Stimulated activated CD8-positive, alpha-beta memory T cell treated with anti-CD3 and anti-CD28 coated beads, Interleukin-7, amount 100 ng/mL, for 1 hour (primary cell): ENCODE measurements at places on chromosomes 16 and 17.

- DNase-seq, result no peak
These were observed 19.1 kb upstream of the SP6 start for GRCh38 chr17:47870056-47870455.

DNA sequence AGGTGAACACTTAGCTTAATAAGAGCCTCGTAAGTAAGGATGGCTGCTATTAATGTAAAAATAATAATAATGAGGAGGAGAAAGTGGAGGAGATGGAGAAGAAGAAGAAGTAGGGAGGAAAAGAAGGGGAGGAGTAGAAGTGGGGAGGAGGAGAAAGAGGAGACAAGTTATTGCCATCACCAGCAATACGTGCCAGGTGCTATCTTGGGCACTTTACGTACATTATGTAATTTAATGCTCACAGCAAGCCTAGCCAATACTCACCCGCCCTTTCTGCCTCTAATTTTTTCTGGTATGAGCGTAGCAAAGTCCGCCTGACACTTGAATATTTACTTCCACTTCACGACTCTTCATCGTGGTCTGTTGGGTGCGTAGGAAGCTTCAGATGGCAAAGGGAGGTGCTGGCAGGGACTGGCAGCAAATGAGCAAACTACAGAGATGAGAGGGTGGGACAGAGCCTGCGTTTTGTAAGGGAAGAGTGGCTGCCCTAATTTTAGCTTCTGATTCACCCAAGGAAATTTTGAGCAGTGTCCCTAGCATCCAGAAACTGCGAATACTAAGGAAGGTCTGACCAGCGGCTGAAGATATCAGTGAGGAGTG lies 42.1 kb upstream of the CDH13 start:
- DNase-seq, result no peak

DNA sequence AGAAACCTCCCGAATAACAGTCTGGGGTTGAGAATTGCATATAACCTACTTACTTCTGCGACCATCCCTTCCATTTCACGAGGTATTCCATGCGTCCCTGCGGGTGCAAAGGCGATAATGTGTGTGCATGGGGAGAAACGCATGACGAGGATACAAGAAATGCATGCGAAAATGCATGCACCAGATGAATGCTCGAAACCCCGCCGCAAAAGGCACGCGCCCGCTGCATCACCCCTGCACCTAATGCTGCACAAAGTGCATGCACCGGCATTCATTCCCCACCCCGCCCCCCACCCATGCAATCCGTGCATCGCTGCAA lies 474 bp downstream of the CBX8 start:
- no peak for DNase-seq

GRCh38 chr17:80260069-80260535 lies 550 bp upstream of the RNF213 start:
- DNase-seq, result peak; percentile 51

DNA sequence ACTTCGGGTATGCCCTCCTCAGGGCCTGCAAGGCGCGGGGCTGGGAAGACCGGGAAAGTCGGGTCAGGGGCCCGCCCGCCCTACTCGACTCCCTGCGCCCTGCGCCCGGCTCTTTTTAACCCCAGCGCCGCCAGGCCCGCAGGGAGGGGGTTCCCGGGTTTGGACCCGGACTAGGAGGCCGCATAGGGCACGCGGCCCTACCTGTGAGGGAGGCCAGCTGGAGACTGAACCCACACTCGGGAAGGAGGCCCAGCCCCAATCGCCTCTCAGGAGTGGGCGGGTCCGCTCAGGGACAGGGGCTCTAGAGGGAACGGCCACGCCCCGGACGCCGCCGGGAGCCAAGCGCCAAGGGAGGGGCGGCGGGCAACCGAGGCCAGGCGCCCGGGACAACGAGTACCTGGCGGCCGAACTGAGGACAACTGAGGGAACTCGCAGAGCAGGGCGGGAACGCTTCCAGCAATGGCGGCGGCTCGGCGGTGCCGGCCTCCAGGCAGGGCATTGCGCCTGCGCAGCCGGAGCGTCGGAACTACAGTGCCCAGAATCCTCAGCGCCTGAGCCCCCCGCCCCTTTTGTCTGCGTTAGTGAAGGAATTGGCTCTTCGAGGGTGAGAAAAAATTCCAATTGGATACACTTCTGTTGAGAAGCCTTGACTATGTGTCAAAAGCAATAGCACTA lies at the start of gene ZNF624:
Gene ZNF624 (minus strand): TSS at position 484 of the 675 bp plus-strand sequence.
- DNase-seq, result peak; percentile 69

DNA sequence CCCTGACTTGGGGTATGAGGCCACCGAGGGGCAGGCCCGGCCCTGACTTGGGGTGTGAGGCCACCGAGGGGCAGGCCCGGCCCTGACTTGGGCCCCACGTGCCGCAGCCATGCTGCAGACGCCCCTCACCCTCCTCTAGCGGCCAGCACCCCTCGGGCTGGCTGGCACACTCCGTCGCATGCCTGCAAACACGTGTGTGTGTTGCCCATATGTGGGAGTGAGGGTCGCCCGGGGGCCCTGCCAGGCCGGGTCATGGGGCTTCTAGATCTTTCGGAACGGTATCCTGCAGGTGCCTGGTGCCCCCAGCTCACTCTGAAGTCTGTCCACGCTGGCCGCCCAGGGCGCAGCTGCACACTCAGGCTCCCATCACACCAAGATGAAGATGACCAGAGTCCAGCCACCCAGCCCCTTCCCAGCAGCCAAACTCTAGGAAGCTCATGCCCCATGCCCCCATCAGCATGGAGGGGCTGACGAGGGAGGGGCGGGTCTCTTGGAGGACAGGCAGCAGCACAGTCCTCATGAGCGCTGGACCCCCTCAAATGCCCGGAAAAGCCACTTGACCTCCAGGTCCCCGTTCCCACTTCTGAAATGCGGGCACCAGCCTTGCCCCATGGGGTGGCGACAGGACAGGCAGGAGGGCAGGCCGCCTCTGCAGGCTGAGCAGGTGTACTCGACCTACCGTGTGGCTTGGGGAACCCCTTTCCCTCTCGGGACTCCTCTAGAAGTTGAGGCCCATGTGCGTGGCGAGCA lies 33.8 kb downstream of the CTU2 start:
- no peak for DNase-seq

GRCh38 chr16:56354746-56355145 lies 70.6 kb downstream of the AMFR start:
- no peak for DNase-seq

- DNase-seq, result no peak
These were observed 115.1 kb downstream of the ZFHX3 start for GRCh38 chr16:72932677-72933335.

- no peak for DNase-seq
These were observed 48.1 kb downstream of the PRMT7 start for GRCh38 chr16:68358951-68359350.

- DNase-seq, result no peak
These were observed 218.7 kb downstream of the MRTFB start for GRCh38 chr16:14289692-14290340.

DNA sequence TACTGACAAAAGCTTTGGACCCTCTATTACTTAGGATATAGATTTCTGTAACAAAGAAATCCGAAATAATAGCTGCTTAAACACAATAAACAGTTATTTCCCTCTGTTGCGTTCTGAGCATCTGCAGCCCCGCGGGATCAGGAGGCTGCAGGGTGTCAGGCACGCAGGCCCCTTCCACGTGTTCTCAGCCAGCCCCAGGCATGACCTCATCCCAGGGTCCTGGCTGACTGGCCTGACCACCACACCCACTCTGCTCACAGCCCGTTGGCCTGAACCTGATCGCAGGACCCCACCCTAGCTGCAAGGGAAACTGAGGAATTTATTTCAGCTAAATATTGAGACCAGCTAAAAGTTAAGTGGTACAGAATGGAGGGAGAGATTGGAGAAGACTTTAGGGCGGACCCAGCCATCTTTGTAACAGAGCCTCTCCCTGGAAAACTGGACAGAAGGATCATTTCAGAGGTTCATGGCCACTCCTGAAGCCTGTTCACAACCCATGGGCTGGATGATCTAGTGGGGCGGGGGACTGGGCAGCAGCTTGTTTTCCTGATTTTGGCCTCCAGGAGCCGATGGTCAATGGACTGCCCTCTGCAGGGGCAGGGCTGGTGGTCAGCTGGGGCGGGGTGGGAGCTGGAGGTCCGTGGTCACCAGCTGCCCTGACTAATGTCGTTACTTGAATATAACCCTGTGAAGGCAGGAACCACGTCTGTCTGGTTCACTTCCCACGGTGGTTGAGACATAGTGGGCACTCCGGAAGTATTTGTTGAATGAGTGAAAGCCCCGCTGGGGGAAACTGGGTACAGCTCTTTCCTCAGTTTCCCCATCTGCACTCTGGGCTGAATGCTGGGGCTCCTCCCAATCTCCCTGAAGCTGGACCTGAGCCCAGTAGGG lies 10.9 kb downstream of the CETP start:
- DNase-seq, result no peak

DNA sequence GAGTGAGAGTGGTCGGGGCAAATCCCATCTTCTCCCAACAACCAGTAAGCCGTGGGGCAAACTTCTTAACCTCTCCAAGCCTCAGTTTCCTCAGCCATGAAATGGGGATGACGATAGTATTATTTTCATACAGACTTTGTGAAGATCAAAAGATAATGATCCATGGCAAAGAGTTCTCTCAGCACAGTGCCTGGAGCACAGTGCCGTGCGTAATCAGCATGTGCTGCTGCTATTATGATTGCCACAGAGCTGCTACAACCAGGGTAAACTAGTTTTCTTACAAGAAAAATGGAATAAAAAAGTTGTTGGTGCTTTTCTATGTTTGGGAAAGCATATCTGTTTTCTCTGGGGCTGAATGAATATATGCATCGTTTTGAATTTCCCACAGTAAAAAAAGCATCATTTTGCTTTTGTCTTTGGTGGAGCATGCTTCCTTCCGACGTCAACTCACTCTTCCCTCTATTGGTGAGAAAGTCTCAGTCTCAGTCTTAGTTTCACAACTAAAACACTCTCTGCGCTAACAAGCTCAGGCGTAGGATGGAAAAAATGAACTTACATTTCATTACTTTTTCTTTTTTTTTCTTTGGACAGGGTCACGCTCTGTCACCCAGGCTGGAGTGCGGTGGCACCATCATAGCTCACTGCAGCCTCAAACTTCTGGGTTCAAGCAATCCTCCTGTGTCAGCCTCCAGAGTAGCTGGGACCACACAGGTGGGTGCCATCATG lies 37.2 kb downstream of the CDK5R1 start:
- DNase-seq, result no peak

- no peak for DNase-seq
These were observed 28.4 kb downstream of the SLC25A10 start for GRCh38 chr17:81740395-81740961.

DNA sequence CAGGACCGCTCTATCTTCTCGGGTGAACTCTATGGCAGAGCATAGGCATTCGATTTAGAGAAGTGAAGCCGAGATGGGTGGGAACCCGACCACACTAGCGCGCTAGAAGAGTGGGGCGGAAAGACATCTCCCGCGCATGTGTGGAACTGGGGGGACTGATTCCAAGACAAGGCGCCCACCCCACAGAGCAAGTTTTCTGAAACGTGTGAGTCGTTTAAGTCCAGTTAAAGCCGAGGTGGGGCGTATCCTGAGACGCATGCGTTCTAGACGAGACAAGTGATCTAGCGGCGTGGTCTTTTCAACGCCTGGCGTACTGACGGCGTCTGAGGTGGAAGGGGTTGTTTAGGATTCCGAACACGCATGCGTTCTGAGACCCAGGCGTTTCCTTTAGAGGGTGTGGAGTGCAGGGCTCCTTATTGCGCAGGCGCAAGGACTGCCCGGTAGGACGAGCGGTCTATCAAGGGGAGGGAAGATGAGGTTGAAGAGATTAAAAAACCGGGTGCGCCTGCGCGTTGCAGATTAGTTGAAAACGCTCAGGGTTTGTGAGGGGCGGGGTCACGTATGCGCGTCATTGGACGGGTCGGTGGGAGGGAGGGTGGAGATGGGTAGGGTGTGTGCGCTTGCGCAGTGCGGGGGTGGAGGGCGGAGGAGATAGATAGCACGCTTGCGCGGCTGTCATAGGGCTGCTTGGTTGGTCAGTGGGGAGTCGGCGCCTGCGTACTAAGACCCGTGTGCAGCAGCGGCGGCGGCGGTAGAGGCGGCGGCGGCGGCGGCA lies at the start of gene EIF5A:
Gene EIF5A (plus strand): TSS at position 718 of the 775 bp plus-strand sequence. CDS start 2,008 bp downstream, outside the sequence.
- peak; percentile 100 for DNase-seq

DNA sequence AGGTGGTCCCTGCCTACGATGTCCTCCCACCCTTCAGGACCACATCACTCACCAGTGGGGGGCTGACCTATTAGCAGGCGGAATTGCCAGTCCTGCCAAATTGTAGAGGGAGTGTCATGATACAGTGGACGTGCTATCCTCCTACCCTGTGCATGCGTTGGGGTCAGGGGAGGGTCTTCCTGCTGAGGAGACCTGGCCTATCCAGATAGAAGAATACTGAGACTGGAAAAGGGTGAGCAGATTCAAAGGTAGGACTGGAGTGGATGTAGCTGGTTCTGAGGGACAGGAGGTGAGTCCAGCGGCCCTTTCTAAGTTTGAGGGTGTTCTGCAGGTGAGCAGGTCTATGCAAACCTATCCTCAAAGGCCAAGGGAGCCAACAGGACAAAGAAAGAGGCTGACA lies 8.0 kb downstream of the PRSS41 start:
- no peak for DNase-seq

GRCh38 chr16:15769239-15769638 lies 87.6 kb downstream of the MYH11 start:
- DNase-seq, result no peak

GRCh38 chr17:76419576-76420260 lies 33.2 kb downstream of the UBE2O start:
- no peak for DNase-seq

GRCh38 chr17:44155488-44155887 lies 13.8 kb downstream of the HROB start:
- DNase-seq, result no peak

- no peak for DNase-seq
These were observed 64.5 kb upstream of the CIBAR2 start for GRCh38 chr16:85176541-85177447.

DNA sequence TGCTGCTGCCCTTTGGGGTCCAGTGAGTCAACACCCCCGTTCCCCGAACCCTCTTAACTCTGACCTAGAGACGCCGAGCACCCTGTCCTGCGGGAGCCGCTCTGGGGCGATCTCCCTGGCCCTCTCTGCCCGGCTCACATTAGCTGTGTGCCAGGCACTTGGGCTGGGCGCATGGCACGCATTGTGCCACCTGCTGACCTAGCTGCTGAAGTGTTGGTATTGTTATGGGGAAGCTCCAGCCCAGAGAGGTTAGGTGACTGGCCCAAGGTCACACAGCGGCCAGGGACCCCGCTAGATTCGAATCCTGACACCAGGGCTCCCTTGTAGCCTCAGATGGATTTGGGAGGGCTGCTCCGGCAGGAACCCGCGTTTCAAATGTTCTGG lies 1.1 kb downstream of the HSD17B1 start:
- DNase-seq, result no peak

DNA sequence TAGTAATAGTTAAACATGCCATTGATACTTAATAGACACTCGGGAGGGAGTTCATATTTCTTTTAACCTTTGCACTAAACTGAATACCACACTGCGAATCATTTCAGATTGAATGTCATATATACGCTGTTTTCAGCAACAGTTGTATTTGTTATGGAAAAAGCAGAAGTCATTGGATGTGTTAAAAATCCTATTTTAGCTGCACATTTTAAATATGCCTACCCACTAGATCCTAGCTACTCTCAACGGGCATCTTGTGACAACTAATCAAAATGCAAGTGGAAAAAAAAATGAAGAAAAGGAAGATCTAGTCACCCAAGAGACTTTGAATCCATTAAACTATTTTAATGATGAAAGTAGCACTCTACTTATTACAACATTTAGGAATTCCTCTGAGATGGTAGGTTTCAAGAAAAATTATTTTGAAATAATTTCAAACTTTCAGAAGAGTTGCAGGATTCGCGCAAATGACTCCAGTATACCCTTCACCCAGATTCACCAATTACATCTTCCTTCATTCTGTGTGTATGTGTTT lies 51.4 kb upstream of the MNT start:
- no peak for DNase-seq

- no peak for DNase-seq
These were observed 2.0 kb upstream of the TMEM11 start for GRCh38 chr17:21215935-21216334.
